NCI-H1436 (cell line): ENCODE measurements at places on chromosomes 2 and 18.
A peak's percentile ranks its signal among the peaks of the same experiment; 100 is the strongest.

DNA sequence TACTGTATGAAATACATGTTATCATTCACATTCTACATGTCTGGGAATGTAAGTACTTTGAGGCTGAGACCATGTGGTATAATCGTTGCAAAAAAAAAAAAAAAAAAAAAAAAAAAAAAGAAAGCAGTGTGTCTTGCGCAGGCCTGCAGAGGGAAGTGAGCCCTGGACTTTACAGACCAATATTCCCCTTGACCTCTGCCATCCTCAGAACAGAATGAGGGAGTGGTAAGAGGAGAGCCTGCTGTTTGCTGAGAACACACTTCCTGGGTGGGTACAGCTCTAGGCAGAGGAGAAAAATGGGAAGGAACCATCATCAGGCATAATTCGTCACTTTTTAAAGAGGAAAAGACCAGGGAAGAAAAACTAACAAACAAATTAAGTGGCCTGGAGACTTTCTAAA lies 28.8 kb upstream of the TBC1D8 start:
- DNase-seq = no peak

DNA sequence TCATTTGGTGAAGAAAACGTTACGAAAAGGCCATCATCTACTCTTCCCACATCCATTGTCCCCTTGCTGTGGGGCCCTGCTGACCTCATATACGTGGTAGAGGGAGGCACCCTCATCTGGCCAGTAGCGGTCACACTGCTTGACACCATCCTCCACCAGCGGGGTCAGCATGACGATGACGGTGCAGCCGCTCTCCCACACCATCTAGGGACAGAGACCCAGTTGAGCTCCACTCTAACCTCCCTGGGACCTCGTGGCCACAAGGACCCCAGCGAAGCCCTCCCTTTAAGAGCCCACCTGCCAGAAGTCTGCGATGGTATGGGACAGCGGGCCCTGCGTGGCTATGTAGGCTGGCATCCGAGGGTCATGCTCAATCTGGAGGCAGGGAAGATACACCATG lies 13.1 kb downstream of the PTPRN start:
- no peak for DNase-seq

DNA sequence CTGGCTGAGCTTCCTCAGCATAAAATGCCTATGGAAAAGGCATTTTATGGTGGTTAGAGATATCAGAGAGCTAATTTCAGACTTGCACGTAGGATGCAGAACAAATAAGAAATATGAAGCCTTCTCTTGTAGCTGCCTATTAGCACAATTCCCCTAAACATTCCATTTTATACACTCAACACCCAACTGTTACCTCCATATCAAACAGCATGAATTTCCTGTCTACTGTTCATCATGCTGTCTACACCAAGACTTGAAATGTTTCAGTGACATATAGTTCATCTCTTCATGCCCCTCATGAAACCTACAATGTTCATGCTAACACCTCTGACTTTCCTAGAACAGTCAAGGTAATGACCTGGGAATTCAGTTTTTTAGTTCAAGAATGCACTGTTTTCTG lies 249.9 kb downstream of the PIEZO2 start:
- DNase-seq = no peak

- DNase-seq = no peak
Observed at GRCh38 chr2:106068451-106068850, 125.7 kb downstream of the UXS1 start.

DNA sequence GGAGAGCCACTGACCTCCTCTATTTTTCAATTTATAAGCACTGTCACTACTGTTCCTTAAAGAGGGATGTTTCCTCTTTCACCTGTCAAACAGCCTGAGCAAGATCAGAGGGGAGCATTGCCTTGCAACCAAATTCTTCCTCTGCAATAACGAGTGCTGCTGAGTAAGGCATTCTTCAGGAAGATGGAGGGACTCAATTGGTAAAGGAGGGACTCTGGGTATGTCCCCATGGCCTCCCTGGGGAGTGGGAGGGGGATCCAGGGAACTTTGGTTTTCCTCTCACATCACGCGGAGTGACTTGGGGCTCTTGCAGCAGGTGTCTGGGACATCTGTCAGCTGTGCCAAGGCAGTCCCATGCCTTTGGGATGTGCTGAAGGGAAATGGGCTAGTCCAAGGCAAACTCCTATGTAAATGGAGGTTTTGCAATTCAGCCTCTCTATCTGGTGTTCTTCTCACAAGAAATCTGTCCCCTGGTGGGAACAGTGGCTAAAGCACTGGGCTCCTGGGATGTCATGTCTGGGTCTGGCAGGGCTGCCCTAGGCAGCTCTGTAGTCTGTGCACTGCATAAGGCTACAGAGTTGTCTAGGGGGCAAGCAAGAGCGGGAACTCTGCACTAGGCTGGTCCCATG lies 14.4 kb upstream of the HES6 start:
- DNase-seq = no peak

DNA sequence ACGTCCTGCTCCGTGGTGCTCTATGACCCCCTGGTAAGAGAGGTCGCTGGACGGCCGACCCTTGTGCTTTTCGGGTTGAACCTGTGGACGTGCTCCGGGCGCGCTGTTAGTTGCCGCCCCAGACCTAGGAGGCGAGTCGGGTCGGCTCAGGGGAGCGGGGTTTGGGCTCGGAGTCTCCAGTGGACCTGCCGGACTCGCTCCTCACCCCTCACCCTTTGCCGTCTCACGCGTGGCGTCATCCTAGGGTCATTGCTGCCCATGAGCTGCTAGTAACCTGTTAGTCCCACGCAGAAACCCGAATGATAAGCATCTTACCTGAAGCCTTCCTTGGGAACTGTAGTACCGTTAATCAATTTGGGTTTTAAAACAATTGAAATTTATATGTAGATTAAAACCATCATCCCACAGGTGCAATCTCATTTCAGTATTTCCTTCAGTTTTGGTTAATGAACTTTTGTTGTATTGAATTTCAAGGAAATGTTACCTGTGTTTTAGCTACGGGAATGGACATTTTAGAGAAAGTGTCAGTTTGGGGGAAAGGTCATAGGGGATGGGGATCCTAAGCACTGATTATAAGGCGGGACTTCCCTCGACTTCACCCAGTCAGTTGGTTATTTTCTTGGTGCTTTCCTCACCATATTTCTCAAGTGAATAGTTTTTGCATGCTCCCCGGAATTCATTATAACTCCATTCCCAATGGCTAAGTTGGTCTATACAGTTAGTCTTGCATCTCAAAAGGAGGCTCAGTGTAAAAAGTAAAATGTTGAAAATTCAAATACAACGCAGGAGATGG lies 536 bp downstream of the ELP2 start:
- no peak for DNase-seq

DNA sequence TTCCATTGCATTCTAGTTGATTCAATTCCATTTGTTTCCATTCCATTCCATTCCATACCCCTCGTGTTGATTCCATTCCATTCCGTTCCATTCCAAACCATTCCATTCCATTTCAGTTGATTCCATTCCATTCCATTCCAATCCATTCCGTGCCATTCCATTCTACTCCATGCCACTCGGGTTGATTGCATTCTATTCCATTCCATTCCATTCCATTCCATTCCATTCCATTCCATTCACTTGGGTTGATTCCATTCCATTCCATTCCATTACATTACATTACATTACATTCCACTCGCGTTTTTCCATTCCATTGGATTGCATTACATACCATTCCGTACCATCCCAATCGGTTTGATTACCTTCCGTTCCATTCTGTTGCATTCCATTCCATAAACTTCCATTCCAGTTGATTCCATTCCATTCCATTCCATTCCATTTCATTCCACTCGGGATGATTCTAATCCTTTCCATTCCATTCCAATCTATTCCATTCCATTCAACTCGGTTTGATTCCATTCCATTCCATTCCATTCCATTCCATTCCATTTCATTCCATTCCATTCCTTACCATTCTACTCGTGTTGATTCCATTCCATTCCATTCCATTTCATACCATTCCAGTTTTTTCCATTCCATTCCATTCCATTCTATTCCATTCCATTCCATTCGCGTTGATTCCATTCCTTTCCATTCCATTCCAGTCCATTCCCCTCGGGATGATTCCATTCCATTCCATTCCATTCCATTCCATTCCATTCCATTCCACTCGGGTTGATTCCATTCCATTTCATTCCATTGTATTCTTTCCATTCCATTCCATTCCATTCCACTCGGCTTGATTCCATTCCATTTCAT lies 1140.4 kb downstream of the RPIA start:
- no peak for DNase-seq

DNA sequence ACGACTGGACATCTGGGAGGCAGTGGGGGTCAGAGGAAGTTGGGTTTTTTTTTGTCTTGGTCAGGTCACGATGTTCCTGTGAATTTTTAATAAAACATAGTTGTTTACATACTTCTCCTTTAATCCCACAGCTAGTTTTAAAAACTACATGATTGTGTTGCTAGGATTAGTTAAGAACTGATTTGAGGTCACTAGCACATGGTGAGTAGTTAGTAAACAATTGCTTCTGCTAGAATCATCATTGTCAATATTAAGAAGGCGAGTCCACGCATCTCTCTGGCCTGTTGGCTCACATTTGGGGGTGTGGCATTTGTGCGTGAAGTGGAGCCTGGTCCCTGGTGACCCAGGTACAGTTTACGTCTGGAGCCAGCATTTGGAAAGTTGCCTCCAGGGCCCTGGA lies 59.4 kb downstream of the AGAP1 start:
- no peak for DNase-seq

GRCh38 chr2:97844311-97844859 lies 131.0 kb downstream of the ZAP70 start:
- peak; percentile 39 for DNase-seq

DNA sequence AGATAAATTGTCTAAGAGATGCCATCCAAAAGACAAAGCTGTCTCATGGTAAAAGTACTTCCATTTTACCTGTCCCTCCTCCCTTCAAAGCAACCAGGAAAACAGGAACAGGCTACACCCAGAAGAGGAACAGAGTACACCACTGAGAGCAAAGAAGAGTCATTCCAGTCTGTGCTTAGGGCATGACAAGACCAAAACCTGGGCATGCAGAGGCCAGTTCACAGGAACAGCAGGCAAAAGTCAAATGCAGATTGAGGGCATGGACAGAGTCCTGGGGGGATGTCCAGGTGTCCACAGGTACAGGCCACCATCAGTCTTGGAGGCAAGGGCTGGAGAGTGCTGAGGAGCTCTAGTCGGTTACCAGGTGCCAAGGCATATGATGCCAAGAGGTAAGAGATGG lies 23.7 kb downstream of the PLEK start:
- no peak for DNase-seq

GRCh38 chr18:8379187-8379941 lies 229.9 kb upstream of the RAB12 start:
- DNase-seq = no peak

GRCh38 chr18:26821181-26821580 lies 44.3 kb downstream of the AQP4 start:
- no peak for DNase-seq

GRCh38 chr2:4908461-4908860 lies 783.7 kb upstream of the SOX11 start:
- peak; percentile 45 for DNase-seq

GRCh38 chr2:11698009-11698922 lies 28.3 kb upstream of the NTSR2 start:
- no peak for DNase-seq

GRCh38 chr2:103289105-103289725 lies 527.4 kb downstream of the TMEM182 start:
- no peak for DNase-seq

DNA sequence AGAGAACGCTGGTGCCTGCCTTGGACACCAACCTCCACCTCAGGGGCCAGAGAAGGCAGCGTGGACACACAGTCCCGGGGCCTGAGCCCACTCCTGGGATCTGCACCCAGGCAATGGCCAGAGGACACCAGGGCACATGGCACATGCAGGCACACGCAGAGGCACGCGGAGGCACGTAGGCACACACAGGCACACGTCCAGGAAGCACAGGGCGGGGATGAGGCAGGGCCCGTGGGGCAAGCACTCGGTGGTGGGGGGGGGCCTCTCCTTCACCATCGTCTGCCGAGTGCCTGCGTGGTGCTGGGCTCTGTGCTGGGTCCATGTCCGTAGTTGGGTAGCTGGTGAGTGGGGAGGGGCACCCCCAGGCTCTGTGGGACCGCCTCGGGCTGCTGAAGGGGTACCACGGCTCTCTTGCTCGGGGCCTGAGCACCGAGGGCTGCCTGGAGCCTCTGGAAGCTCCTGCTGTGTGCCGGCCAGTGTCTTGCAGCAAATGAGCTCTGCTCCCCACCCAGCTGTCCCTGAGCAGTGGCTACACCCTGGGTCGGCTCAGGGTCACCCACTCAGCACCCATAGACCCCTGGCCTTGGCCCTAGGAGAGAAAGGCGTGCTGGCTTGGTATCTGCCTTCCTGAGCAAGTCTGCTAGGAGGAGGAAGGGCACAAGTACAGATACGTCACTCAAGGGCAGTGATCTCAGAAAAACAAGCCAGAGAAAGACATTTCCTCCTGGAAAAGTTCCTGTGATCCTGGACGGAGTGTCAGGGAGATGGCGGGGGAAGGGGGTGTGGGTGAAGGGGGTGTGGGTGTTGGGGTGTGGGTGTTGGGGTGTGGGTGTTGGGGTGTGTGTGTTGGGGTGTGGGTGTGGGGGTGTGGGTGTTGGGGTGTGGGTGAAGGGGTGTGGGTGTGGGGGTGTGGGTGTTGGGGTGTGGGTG lies 26.4 kb downstream of the RTP5 start:
- peak; percentile 40 for DNase-seq

- DNase-seq = no peak
Observed at GRCh38 chr18:3914833-3915610, 465.1 kb downstream of the TGIF1 start.

DNA sequence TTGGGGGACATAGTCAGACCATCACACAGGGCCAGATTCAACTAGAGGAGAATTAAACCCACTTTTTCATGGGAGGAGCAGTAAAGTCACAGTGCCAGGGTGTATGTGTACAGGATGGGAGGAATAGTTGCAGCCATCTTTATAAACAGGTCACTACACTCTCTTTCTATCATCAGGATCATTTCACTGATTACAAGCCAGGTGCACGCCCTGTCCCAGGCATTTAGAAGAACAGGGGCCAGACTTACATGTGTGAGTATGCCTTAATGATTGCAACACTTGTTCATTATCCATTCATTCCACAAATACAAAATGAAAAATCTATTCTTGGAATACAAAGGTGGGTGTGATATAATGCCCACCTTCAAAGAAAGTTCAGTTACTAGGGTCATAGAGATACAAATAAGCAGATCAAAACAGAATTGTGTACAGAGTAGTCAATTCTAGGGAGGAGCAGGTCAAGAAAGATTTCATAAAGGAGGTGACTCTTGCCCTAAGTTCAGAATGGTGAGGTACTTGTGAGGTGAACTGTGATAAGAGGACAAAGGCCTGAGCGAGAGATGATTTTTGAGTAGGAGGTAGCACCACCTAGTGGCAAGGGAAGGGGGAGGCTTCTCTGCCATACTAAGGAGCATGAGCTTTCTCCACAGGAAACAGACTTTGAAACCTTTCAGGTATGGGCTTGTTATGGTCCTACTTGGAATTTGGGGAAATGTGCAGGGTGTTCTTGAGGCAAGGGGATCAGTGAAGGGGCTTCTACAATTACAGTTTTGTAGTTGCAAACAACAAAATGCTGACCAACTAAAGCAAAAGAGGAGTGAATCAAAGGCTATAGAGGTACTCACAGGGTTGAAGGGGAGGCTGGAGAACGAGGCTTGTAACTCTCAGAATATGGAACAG lies 156.3 kb downstream of the SUCLG1 start:
- DNase-seq = peak; percentile 7

GRCh38 chr2:225512876-225513540 lies 113.5 kb downstream of the NYAP2 start:
- DNase-seq = no peak
